ENCODE measurements at places on chromosomes 1 and 21.

GRCh38 chr21:34147792-34148418, 74.5 kb downstream of the MRPS6 start:
- DNase-seq, result no peak

GRCh38 chr1:184028854-184029623, 8.5 kb downstream of the COLGALT2 start:
- DNase-seq, result no peak

DNA sequence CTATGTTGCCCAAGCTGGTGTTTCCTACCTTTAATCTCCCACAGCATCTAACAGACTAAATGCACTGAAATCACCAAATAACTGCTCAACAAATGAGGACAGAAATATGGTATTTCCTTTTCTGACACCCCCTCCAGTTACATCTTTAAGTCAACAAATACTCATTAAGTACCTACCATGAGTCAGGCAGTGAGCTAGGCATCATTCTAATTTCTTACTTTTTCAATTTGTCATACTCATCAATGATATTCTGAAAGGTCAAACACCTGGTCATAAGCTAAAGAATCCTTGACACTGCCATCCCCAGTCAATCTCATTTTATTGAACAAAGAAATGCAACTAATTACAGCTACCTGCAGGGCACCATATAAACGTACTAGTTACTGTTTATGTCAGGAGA, 36.6 kb downstream of the LUZP1 start:
- no peak for DNase-seq

DNA sequence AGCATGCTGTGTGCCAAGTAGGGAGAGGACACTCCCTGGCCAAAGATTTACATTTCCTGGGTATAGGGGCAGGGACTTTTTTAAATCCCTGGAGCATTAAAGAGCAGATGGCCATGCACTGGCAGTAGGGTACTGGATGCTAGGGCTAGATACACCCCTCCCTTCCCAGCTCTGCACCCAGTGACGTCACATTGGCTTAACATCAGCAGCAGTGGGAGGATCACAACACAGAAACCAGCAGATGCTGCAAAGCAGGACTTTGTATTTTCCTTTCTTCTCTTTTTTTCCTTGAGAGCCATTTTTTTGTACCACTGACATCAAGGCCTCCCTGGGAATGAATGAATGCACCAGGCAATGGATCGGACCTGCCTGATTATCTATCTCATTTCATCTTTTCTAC, 243.0 kb downstream of the KAZN start:
- DNase-seq, result no peak

DNA sequence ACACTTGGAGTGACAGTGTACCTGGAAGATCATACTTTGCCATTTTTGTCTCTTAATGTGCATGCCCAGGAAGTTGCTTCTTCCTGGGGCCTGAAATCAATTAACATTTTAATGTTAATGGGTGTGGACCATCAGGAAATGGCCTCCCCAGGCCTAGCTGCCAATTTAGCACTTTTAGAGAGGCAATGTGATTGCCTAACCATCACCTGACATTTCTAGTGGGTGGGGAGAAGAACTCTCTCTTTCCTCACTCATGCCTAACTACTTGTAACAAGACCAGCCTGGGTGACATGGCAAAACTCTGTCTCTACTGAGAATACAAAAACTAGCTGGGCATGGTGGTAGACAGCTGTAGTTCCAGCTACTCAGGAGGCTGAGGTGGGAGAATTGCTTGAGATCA, 549.0 kb upstream of the RGS18 start:
- no peak for DNase-seq

DNA sequence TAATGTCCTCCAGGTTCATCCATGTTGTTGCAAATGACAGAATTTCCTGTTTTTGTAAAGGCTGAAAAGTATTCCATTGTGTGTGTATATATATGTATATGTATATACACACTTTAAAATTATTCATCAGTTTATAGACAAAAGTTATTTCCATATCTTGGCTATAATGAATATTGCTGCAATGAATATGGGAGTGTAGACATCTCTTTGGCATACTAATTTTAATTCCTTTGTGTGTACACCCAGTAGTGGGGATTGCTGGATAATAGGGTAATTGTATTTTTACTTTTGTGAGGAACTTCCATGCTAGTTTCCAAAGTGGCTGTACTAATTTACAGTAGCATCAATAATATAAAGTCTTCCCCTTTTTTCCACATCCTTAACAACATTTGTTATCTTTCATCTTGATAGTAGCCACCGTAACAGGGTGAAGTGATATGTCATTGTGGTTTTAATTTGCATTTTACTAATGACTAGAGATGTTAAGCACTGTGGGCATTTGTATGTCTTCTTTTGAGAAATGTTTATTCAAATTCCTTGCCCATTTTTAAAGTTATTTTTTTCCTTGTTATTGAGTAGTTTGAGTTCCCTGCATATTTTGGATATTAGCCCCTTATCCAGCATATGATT, 243.0 kb downstream of the PDE4B start:
- no peak for DNase-seq

- no peak for DNase-seq
Observed at GRCh38 chr1:204705888-204706837, 20.6 kb upstream of the LRRN2 start.

GRCh38 chr1:41408691-41409090, 47.5 kb downstream of the FOXO6 start:
- DNase-seq, result no peak

DNA sequence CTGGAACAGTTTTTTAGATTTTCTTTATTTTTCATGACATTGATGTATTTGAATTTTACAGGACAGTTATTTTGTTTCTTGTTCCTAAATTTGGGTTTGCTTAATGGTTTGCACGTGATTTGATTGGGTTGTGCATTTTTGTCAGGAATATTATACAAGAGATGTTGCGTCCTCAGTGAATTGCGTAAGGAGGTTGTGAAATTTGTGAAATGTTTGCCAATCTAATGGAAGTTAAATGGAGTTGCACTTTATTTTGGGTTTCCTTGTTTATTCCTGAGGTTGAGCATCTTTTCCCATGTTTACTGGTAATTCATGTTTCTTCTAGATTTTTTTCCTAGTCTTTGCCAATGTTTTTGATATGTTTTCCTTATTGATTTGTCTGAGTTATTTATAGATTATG, 19.9 kb downstream of the ZNF648 start:
- no peak for DNase-seq

DNA sequence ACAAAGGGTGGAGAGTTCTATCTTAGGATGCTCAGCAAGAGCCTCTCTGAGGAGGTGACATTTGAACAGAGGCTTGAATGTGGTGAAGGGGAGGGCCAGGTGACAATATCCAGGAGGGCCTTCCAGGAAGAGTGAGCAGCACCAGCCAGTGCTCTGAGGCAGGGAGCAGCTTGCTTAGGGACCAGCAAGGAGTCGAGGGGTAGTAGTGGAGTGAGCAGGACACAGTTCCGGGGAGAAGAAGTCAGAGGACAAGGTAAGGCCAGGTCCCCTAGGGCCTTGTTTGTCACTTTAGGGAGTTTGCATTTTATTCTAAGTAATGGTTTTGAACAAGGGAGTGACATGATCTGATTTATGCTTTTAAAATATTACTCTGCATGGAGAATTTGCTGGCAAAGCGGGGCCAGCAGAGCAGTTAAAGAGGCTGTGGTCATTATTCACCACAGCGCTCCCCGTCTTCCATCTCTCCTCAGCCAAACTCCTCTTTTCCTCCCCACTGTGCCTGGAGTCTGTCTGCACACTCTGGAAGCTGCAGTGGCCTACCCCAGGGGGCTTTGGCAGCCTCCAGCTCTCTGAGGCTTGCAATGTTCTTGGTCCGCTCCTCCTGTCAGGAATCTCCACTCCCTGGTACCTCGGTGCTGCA, 17.0 kb upstream of the CSF1 start:
- DNase-seq, result no peak

DNA sequence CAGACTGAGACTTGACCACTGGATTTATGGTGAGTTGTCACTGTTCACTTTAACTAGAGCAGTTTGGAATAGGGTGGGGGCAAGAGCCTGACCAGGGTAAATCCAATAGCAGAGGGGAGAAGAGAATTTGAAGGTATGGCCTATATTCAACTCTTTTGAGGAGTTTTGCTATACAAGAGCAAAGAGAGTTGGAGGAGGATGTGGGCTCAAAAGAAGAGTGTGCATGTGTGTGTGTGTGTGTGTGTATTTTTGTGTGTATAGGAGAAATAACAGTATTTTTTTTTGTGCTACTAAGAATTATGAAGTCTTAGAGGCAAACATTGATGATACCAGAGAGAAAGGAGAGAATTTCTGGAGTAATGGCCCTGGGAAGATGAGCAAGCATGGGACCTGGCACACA, 164.8 kb upstream of the JUN start:
- no peak for DNase-seq

DNA sequence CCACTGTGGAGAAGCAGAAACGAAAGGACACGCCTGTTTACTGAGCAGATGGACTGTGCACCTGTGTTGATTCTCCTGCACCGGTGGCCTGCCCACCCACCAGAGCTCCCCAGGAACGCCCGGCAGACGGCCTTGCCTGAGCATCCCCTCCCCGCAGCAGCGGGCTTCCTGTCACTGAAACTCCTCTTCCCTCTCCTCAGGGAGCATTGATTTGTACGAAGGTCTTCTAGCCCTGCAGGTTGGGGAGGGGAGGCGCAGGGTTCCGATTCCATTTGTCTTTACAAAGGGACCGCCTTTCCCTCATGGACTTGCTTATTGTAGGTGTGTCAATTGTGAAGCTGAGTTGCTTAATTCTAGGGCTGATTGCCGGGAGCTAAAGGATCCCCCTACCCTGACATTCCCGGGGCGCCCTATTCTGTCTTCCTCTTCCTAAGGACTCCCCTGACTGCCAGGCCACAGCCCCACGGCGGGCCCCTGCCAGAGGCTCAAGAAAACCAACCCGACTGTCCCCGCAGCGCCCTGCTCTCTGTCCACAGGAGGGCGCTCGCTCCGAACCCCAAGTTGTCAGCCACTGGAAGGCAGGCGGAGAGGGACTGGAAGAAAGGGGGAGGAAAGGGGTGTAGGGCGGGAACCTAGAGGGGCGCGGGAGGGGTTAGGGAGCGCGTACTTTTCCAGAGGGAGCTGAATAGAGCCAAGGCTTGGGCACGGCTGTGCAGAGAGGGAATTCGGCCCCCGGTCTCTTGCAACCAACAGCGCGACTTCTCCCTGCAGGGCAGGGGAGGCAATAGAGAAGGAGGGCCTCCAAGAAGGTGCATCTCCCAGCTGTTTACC, 2.8 kb downstream of the S100A6 start:
- peak; percentile 82 for DNase-seq

- DNase-seq, result no peak
Observed at GRCh38 chr1:59532102-59532501, 235.2 kb downstream of the FGGY start.

DNA sequence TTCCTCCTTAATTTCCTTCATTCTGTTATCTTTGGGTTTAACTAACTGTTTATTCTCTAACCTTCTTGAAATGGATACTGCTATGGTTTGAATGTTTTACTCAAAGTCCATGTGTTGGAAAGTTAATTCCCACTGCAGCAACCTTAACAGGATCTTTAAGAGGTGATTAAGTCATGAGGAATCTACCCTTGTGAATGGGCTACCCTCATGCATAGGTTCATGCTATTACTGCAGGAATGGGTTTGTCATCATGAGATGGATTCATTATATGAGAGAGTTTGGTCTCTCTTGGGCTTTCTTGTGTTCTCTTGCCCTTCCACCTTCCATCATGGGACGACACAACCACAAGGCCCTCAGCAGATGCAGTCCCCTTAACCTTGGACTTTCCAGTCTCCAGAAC, 516.9 kb downstream of the ADGRL2 start:
- DNase-seq, result no peak

- DNase-seq, result no peak
Observed at GRCh38 chr1:231936983-231937775, 310.6 kb downstream of the DISC1 start.
